ENCODE measurements at places on chromosomes 2 and 18.
A peak's percentile ranks its signal among the peaks of the same experiment; 100 is the strongest.

GRCh38 chr2:226855787-226856186, 19.9 kb downstream of the RHBDD1 start:
- DNase-seq: no peak

DNA sequence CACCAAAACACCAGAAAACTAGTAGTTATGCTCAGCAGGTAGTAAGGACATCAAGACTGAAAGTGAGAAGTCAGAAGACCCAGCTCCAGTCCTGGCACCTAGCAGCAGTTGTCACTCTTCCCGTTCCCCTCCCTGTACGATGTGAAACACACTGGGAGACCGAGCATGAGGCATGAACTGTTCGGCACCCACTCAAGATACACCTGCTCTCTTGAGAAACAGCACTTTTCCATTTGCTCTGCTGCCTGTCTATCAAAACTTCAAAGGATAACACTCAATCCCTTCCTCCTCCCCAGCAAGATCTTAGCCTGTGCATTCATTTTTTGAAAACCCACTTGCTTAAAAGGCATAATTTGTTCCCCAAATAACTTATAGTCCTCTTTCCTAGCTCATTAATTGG, 123.9 kb downstream of the PLEKHM3 start:
- DNase-seq: no peak

GRCh38 chr2:136055929-136056688, 61.8 kb downstream of the CXCR4 start:
- no peak for DNase-seq

- no peak for DNase-seq
These were observed 22.4 kb downstream of the SLC30A3 start for GRCh38 chr2:27240406-27240805.

GRCh38 chr2:118738524-118739308, 108.7 kb downstream of the EN1 start:
- no peak for DNase-seq

- DNase-seq: no peak
These were observed 289.5 kb upstream of the SLC14A2 start for GRCh38 chr18:45325778-45326177.

DNA sequence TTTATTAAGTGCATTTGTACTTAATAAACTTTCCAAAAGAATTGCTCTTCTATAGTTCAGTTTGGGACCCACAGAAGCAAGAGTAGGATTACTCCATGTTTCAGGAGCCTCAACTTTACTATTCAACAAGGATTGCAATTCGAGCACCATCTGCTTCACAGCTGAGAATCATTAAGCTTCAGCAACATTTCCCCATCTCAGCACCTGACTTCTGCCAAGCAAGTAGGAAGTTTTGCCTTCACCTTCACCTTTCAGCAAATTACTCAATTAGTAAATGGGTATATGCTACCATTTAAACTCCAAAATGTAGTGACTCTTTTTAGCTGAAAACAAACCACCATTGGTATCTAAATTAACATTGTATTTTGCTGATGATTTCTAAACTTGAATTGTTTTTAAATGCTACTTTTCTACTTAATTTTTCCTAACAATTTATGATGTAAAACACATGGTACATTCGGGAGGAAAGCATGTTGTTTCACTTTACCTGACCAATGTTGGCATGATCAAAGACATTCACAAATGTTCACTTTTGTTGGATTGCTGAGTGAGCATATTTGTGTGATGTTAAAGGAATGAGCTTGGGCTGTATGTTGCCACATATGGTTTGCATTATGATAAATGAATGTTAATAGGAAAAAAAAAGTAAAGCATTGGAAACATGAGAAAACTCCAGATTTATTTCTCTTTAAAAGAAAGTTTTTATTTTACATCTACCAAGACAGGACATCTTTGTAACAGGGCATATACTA, 159.2 kb downstream of the GULP1 start:
- DNase-seq: no peak

DNA sequence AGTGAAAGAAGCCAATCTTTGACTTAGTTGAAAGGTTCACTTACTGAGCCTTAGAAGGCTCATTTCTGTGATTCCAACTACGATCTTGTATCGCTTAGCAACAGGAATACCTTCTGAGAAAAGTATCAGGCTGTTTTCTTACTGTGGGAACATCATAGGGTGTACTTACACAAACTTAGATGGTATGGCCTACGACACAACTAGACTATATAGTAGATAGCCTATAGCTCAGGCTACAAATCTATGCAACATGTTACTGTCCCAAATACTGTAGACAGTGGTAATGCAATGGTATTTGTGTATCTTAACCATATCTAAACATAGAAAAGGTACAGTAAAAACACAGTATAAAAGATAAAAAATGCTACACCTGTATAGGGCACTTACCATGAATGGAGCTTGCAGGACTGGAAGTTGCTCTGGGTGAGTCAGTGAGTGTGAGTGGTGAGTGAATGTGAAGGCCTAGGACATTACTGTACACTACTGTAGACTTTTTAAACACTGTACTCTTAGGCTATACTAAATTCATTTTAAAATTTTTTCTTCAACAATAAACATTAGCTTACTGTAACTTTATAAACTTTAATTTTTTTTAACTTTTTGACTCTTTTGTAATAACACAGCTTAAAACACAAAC, 148.8 kb upstream of the STON1 start:
- no peak for DNase-seq

DNA sequence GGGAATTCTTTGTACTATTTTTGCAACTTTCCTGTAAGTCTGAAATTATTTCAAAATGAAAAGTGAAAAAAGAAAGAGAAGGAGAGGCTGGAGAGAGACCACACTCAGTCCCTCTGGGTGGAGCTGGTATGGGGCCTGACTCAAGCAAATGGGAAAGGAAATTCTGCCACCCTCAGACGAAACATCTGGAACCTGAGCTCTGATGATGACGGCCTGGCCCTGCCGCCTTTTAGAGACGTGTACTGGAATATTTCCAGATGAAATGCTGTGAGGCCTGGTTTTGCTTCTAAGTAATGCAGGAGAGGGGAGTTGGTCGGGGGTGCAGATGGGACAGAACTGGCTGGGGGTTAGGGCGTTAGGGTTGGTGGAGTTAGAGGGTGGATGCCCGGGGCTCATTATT, 57.4 kb upstream of the GLI2 start:
- DNase-seq: no peak

- DNase-seq: no peak
These were observed 39.5 kb downstream of the AOX1 start for GRCh38 chr2:200625282-200625681.

DNA sequence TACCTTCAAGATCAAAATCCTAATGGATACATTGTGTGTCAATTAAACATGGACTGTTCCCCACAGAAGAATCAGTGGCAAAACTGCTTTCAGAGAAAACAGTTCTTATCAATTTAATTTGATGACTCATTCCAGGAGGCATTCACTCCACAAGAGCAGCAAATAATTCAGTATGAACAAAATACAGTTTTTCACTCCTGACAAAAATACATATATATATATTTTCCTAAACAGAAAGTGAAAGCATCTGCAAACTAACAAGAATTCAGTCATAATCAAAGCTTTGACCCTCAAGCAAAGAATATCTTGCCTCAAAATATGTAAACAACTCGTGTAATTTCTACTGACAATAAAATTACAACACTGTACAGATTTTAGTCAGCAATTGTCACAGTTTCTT, 685.1 kb upstream of the SLC8A1 start:
- no peak for DNase-seq

- no peak for DNase-seq
These were observed 121.5 kb downstream of the SLC4A3 start for GRCh38 chr2:219748671-219749570.

GRCh38 chr2:95025406-95026319, at the start of gene MAL:
MAL (plus strand) TSS chr2:95025708; CDS start chr2:95025793, 85 bp downstream.
- DNase-seq: peak; percentile 69

GRCh38 chr2:218892693-218893348, 12.2 kb downstream of the WNT10A start:
- DNase-seq: peak; percentile 81

- no peak for DNase-seq
These were observed 319.5 kb upstream of the NXPH2 start for GRCh38 chr2:139099721-139100120.

- no peak for DNase-seq
These were observed 290.7 kb upstream of the SLC14A2 start for GRCh38 chr18:45324495-45325113.

- no peak for DNase-seq
These were observed 19.0 kb downstream of the KCMF1 start for GRCh38 chr2:84989927-84990326.

GRCh38 chr18:58117786-58118403, 73.9 kb downstream of the NEDD4L start:
- no peak for DNase-seq

GRCh38 chr2:37414470-37414949, 70.1 kb downstream of the QPCT start:
- DNase-seq: no peak

GRCh38 chr2:72026819-72027425, 120.7 kb downstream of the CYP26B1 start:
- DNase-seq: no peak

GRCh38 chr18:45835057-45835636, 9.7 kb downstream of the SIGLEC15 start:
- no peak for DNase-seq

GRCh38 chr2:10448576-10449485, 704 bp upstream of the ODC1 start:
- peak; percentile 97 for DNase-seq

DNA sequence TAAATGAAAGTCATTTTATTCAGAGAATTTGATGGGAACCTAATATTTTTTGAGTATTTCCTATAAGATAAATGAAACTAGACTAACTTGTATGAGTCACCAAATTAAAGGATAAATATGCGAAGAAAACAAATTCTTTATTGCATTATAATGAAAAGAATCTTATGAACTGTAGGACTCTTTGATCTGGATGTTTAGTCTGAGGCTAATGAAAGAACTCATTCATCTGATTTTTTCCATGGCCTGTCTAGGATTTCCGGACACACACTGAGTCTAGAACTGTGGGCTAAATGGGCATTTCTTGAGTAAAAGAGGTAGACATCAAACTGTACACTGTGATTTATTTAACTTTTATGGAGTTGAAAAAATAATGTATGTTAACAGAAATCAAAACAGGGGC, 43.0 kb downstream of the ZNF519 start:
- DNase-seq: no peak

- no peak for DNase-seq
These were observed 18.7 kb upstream of the RASGRP3 start for GRCh38 chr2:33457556-33458247.

GRCh38 chr2:224221455-224221913, 180.4 kb downstream of the FAM124B start:
- DNase-seq: no peak

DNA sequence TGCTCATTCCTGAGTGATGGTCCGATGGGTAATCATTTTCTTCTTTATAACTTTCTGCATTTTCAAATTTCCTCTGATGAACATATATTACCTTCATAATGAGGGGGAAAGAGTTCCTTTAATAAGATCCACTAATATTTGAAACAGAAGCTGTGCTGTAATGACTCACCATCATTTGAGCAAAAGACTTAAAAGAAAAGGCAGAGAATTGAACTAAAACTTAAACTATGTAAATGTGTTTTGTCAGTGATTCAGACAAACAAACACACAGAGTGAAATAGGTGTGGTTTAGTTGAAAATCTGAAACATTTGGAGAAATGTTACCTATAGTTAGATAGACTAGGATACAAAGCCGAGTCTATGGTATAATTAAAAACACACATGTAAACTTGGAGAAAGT, 209.6 kb downstream of the STK39 start:
- no peak for DNase-seq

GRCh38 chr2:172586245-172586891, 30.5 kb downstream of the PDK1 start:
- no peak for DNase-seq

DNA sequence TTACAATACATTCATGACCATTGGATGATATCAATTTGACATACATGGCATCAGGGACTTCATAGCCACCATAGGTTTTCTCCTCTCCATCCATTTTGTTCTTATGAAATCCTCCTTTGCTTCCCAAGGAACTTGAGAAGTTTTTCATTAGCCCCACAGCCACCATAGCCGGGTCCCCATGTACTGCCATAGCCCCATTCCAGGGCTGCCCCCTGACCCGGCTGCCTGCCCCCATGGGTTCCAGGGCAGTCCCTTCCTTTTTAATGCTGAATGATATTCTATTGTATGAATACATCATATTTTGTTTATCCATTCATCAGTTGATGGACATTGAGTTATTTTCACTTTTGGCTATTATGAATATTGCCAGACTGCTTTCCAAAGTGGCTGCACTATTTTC, 20.4 kb downstream of the ATP6V1B1 start:
- DNase-seq: no peak

DNA sequence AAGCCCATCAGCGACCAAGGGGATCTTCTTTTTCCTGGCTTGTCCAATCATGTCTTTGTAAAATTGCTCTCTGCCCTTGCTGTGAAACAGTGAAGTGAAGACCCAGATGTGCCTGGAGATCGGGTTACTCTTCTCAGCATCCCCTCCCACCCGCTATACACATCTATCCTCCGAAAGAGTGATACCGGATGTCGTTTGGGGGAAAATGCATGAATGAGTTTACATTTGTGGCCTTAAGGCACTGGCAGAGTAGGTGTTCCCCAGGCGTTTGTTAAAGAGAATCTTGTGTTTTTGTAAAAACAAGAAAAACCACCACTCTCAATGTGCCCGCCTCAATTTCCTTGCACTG, 528.3 kb downstream of the CMPK2 start:
- no peak for DNase-seq

- DNase-seq: no peak
These were observed 555.5 kb upstream of the TNP1 start for GRCh38 chr2:217415316-217415715.

- no peak for DNase-seq
These were observed 77.5 kb upstream of the HK2 start for GRCh38 chr2:74756356-74756890.

- DNase-seq: no peak
These were observed 77.7 kb downstream of the SH3RF3 start for GRCh38 chr2:109206569-109207146.

GRCh38 chr2:126839796-126840195, 58.9 kb upstream of the TEX51 start:
- DNase-seq: no peak

Data from activated naive CD4-positive, alpha-beta T cell (primary cell).